ENCODE measurements at places on chromosomes 2 and 18.

DNA sequence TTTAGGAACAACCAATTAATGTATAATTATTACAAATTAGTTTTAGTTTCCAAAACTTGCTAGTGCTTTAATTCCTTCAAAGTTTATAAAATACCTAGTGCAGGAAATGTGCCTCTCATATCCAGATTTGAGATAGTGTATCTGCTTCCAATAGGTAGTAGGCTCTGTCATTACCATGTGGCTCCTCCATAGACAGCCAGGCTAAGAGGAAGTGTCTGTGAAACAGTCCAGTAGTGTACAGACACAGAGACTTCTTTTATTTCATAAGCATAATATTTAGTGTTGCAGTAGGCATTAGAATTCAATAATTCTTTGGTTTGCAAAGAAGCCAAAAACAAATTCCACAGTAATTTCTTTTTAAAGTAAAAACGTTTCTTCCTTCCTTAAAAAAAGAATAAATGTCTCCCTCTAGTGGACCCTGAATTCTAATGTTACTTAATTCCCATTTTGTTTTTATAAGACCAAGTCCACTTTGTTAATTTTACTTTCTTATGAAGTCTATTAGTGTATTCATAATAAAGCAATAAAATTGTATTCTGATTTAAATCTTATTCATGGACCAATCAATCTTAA, 101.2 kb downstream of the NEB start:
- no peak for DNase-seq

DNA sequence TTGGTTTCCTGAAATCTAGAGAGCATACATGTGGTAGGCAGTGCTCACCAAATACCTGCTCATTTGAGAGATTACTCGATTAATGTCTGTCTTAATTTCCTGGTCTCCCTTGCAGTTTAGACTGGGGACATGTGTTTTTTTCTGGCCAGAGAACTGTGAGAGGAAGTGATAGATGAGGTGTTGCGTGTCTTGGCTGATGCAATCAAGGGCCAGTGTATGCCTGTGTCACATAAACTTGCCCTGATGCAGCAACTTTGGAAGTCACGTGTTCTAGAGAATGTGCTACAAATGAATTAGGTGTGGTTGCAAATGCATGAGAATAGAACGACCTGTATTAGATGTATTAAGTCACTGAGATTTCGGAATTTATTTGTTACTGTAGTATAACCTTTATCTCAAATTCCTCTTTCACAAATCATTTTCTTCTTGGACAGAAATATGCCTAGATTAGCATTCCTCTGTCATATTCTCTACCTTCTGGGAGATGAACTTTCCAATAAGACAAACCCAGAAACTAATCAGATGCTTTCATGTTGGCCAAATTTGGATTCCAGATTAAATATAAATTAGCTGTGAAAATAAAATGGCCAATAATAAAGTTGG, 9.9 kb upstream of the IL1A start:
- DNase-seq = no peak

- no peak for DNase-seq
Observed at GRCh38 chr2:152542337-152542994, 174.8 kb downstream of the PRPF40A start.

DNA sequence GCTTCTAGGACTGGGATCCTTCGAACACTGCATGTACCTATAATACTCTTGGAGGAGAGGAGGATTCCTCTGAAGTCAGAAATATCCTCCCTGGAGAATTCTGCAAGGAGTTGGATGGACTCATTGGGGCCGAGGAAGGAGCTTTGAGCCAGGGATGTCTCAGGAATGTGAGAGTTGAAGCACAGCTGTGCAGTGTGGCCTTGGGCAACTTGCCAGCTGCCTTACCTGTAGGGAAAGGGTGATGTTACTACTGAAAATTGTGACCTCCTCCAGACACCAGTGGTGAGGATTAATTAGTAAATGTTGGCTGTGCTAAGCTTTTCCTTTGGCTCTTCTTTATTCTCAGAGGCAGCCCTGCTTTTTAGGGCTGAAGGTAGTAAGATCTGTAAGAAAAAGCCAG, 41.4 kb downstream of the FMNL2 start:
- DNase-seq = no peak

GRCh38 chr2:62099523-62100175, 96.3 kb upstream of the B3GNT2 start:
- DNase-seq = no peak

- no peak for DNase-seq
Observed at GRCh38 chr2:12262681-12263436, 453.9 kb upstream of the TRIB2 start.

DNA sequence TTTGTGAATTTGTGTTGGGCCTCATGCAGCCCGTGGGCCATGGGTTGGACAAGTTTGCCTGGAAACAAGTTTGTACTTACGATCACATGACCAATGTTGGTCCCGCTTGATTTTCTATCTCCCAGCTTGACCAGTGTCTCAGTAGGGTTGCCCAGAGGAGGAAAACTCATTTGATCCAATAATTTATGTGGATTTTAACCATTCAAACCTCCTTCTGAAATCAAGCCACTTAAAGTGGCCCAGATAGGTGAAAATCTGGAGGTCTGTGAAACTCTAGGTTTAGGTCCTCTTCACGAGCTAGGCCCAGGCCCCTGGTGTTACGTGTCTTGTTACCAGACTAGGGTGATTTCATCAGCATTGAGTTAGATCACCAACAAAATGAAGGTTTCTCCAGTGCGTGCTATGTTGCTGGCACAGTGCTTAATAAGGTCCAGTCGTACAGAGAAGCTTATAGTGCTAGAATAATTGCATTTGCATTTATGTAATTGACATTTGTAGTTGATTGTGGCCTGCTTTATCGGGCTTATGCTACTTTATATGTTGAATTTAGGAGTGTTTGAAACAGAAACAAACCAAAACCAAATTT, 4.4 kb downstream of the ACTR2 start:
- DNase-seq = no peak

DNA sequence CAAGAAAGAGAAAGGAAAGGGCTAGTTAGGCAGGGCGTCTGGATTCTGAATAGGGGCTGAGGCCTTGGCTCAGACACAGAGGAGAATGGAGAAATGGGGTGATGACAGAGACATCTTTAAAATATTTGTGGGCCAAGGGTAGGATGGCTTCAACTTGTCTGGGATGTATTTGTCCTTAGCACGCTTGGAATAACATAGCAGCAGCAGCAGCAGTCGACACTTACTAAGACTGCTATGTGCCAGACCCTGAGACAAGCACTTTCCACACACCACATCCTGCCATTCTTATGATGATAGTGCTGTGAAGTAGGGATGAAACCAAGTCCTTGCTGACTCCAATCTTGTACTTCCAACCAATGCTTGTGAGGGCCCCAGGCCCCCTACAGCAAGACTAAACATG, 2.6 kb downstream of the IL1RL1 start:
- DNase-seq = no peak

- no peak for DNase-seq
Observed at GRCh38 chr2:38474715-38475566, 97.9 kb upstream of the ATL2 start.

DNA sequence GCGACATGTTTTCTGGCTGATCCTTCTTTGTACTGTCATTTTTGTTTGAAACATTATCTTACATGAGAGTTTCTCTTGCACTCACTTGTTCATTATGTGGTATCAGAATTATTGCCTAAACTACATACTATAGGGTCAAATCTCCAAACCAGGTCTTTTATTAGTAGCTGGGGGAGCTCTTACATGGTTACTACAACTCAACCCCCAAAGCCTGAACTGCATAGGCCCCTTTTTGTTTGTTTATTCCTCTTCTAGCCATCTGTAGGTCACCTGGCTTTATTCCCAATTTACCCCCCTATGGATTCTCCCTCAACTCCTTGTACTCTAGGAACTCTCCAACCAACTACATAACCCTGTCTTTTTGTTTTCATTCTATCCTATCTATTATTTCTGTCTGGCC, 46.7 kb downstream of the PUM2 start:
- no peak for DNase-seq

- no peak for DNase-seq
Observed at GRCh38 chr2:197858607-197859140, 54.3 kb downstream of the PLCL1 start.

DNA sequence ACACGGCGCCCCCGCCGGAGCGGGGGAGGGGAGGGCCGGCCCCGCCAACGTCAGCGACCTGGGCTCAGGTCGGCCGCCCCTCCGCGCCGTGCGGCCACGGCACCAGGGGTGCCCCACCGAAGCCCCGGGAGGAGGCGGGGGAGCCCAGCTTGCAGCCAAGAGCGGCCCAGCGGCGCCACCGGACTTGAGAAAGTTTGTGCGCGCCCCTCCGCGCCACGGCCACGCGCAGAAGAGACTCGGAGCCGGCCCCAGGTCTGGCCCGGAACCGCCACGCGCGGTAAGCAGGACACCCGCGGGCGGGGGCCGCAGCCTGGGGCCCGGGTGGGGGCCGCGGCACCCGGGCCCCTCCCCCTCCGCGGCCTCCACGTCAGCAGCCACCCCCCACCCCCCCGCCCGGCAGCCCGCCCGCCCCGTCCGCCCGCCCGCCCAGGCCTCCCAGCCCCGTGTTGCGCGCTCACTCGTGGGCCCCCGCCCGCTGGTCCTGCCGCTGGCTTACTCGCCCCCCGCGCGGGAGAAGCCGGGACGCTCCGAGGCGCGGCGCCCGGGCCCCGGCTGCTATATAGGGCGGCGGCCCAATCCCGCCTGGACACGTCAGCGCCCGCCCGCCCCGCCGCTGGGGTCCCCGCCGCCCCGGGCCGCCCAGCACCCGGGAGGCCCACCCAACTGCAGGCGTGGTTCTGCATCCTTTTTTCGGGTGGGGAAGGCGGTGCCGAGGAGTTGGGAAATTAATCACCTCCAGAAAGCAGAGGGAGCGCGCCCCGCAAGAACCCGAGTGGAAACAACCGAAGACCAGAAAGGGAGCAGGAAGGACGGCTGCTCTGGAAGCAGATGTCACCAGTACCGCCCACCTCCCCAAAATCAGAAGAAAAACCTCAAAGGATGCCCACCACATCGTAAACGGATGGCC, 42.9 kb downstream of the HDLBP start:
- peak; percentile 21 for DNase-seq

- no peak for DNase-seq
Observed at GRCh38 chr2:88022669-88022921, 6.2 kb upstream of the RNU2-63P start.

DNA sequence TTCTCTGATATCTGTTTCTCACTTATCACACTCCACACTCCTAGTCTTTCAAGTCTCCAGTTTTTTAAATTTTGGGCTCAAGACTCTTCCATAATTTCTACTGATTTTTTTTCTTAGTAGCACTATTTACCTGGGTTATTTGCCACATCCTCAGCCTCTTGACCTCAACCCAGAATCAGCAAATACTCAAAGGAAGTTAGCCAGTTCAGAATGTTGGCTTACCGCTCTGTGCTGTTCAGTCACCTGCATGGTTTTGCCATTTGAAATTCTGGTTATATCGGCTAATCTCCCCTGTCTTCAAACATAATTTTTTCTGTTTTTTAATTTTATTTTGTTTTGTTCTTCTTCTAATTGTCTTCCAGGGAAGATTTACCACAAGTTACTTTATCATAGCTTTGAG, 412.6 kb downstream of the PTH2R start:
- no peak for DNase-seq

- DNase-seq = no peak
Observed at GRCh38 chr18:57569133-57569532, 17.4 kb downstream of the FECH start.

DNA sequence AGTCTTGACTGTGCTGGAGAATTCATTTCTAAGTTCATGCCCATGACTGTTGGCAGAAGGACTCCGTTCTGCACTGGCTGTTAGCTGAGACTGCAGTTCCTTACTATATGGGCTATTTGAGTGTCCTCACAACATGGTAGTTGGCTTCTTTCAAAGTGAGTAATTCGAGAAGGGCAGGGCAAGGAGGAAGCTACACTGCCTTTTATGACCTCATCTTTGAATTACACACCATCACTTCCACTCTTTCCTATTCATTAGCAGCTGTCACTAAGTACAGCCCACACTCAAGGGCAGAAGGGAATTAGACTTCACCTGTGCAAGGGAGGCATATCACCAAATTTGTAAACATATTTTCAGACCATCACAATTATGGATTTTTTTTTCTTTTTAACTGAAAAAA, 55.9 kb upstream of the EPAS1 start:
- DNase-seq = no peak

DNA sequence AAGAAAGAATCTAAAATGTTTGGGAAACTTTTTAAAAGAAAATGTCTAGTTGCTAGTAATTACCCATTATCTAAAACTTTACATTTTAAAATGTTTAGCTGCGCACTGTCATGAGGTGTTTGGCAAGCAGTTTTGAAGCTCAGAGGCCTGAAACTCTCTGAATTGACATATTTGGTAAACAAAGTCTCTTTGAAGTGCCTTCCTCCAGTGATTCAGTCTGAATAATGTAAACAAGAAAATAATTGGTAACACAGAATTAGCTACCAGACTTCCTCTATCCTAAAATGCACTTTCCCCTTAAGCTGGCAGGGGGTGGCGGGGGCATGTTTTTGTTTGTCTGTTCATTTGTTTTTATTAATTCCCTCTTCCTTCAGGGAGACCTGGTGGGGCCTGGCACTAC, 61.4 kb downstream of the WDR75 start:
- no peak for DNase-seq

- DNase-seq = no peak
Observed at GRCh38 chr2:189427872-189428271, 13.4 kb upstream of the WDR75 start.

DNA sequence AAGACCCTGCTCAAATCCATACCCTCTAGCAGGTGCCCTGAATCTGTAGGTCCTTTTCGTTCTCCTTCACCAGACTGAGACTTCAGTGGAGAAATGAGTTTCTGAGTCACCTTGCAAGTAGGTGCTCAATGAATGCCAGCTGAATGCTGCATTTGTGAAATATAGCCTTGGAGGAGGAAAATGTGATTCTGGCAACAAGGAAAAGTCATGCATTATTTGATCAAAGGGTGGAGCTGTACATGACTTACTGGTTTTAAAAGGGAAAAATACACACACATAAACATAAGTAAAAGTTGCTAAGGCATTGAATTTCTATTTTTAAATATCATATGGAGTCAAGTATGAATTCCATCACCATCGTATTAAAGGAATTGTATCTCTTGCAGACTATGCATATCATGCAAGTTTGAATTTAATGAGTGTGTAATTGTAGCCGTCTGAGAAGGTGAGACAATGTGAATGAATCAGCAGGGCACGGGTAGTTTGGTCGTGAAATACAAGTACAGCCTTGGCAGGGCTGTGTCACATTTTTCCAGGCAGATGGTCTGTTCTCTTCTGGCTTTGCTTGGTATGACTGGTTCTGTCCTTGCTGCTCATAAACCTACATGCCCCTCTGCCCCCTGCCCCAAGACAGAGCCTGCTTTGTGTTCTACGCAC, 160.8 kb downstream of the COL6A3 start:
- no peak for DNase-seq
